G401 (cell line): ENCODE measurements at places on chromosomes 2 and 18. TPM values are rescaled to one million over a fixed set of nuclear protein-coding genes. Genes with fewer than 3 reads are reported as not detected.

The MYOM1 gene
- 0.06 and 0.17 TPM in 2 replicates for total RNA-seq

The AOX1 gene
- total RNA-seq: not detected in 2 replicates

The NTSR2 gene
- not detected in 2 replicates for total RNA-seq

The ALPI gene
- total RNA-seq: not detected in 2 replicates

The AGPS gene
- total RNA-seq: 115 and 139 TPM in 2 replicates

The SERPINB11 gene
- total RNA-seq: not detected in 2 replicates

The BAZ2B gene
- total RNA-seq: 19.9 and 28.8 TPM in 2 replicates

The SERPINB10 gene
- total RNA-seq: not detected in 2 replicates

The LMAN1 gene
- 53.2 and 72.4 TPM in 2 replicates for total RNA-seq

The PDE11A gene
- 2.6 and 3.2 TPM in 2 replicates for total RNA-seq

The TPO gene
- not detected in 2 replicates for total RNA-seq

The SULT1C4 gene
- not detected in 2 replicates for total RNA-seq

The RAX gene
- total RNA-seq: not detected in 2 replicates

The CXCR2 gene
- total RNA-seq: not detected in 2 replicates

The MC4R gene
- total RNA-seq: not detected in 2 replicates

DNA sequence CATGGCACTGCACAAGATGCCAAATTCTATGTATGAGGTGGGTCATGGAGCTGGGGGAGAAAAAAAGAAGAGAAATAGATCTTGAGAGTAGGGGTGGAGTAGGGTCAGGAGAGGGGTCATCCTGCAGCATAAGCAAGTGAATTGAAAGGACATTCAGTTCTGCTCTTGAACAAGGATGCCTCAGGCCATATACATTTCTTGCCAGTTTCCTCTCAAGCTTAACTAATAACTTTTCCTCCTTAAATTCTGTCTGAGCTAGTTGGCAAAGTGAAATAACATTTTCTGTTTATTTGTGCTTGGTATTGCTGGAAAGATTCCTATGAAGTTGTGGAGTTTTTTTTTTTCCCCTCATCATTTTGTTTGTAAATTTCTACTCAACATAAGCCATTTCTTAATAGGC lies 99.0 kb upstream of the LTBP1 start:
- DNase-seq: no peak

GRCh38 chr2:223954401-223954800 lies 2.9 kb upstream of the MRPL44 start:
- DNase-seq: no peak

DNA sequence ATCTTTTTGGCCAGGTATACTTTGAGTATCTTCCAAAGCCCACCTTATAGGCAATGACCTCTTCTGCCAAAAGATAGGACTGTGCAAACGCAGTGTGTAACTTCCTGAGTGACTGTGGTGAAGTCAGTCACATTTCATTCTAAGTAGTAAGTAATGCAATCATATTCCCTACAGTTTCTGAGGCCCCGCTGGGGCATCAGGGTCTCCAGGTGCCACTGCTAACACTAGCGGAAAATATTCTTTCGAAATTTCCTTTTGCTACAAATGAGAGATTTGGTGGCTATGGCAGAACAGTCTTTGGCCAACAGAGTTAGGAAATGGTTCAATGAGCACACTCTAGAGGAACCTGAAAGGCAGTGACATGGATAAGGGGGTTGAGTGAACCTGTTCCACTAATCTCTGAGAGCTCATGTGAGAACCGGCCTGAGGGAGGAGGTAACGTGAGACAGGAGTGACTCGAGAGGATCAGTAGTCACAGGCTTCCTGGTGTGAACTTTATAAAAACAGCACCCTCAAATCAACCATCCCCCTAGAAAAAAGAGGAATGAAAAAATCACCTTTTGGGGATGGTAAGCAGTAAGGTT lies 102.6 kb upstream of the LPIN2 start:
- no peak for DNase-seq

- no peak for DNase-seq
Measured at GRCh38 chr2:223197046-223197445, 145.1 kb downstream of the KCNE4 start.

DNA sequence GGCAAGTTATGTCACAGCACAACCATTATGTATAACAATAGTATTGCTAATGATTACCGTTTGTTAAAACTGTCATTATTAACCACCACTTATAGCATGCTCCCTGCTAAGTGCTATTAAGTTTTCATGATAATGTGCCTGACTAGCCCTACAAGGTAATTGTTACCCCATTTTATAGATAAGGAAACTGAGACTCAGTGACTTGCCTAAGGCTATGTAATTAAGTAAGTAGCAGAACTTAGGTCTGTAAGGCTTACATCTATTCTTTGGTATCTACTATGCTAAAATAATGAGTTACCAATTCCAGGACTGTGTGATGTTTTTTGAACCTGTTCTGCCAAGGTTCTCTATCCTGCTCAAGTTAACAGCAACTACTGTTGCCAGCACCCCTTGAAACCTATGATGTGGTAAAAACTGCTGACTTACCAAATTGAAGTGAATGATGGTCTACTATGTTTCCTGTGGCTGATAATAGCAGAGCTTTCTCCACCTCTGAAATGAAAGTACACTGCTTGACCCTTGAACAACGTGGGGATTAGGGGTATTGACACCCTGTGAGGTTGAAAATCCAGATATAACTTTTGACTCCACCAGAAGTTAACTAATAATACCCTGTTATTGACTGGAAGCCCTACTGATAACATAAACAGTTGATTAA lies 18.2 kb downstream of the ACVR2A start:
- DNase-seq: no peak

- no peak for DNase-seq
Measured at GRCh38 chr18:47893939-47894699, 36.3 kb downstream of the SMAD2 start.

GRCh38 chr2:186477790-186478189 lies 8.3 kb upstream of the ZC3H15 start:
- no peak for DNase-seq

- no peak for DNase-seq
Measured at GRCh38 chr2:234690569-234691213, 193.8 kb upstream of the ARL4C start.

- DNase-seq: peak; percentile 28
Measured at GRCh38 chr2:128362889-128363228, 44.2 kb upstream of the HS6ST1 start.

DNA sequence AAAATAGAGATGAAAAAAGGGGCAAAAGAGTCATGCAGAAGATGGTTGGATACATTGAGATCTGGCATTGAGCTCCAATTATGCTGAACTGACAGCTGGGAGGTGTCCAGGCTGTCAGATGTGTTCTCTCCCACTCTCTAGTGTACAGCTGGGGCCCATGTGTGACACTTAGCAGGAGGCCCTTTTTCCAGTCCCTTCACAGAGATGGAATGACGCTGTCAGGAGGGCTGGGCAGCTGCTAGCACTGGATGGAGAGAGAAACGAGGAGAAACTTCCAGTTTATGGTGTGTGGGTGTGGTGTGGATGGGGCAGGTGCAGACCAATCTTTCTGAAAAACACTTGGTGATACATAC lies 437.7 kb upstream of the HS6ST1 start:
- no peak for DNase-seq

DNA sequence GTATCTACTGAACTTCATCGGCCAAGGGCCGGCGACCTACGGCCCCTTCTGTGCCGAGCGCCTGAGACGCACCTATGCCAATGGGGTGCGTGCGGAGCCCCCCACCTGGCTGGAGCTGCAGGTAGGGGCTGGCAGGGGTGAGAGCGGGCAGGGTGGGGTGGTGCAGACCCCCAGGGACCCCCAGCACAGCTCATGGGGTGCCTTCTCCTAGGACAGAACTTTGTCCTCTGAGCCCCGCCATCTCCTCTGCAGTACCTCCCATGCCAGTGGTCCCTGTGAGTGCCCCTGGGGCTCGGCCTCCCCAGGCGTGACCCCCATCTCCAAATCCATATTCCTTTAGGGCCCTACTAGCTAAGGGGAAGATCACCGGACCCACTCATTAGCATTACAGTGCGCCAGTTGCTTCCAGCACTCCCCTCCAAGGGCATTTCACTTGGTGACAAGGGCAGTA lies 23.9 kb upstream of the GPR17 start:
- DNase-seq: no peak

DNA sequence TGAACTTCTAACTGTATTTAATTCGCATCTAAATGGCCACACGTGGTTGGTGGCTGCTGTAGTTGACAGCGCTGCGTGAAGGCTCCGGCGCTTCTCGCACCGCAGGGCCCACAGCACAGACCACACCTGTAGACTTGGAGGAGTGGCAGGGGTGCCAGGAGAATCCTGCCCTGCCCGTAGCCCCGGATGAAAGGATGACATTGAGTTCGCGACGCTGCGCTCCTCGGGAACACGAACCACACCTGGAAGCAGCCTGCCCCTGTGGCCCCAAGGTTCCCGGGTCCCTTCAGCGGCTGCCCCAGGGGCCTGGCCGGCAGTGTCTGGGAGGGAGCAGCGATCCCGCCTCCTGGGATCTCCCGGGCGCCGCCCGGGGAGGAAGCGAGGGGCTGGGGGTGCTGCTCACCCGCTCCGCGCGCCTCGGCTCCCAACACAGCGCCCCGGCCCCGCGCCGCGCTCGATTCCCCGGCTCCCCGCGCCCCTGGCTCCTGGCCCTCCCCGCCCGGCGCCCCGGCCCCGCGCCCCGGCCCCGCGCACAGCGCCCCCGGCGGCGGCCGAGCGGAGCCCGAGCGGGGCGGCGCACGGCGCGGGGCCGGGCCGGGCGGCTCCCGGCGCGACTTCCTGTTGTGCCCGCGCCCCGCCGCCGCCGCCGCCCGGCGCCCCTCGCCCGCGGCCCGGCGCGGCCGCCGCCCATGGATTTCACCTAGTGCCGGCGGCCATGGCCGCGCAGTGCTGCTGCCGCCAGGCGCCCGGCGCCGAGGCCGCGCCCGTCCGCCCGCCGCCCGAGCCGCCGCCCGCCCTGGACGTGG lies at the start of gene RNPEPL1:
TSS of gene RNPEPL1 (plus strand) at position 613 of the 806 bp plus-strand sequence. CDS start at position 716, 103 bp downstream.
- DNase-seq: peak; percentile 50

- DNase-seq: no peak
Measured at GRCh38 chr2:124272261-124272841, 247.3 kb downstream of the CNTNAP5 start.

DNA sequence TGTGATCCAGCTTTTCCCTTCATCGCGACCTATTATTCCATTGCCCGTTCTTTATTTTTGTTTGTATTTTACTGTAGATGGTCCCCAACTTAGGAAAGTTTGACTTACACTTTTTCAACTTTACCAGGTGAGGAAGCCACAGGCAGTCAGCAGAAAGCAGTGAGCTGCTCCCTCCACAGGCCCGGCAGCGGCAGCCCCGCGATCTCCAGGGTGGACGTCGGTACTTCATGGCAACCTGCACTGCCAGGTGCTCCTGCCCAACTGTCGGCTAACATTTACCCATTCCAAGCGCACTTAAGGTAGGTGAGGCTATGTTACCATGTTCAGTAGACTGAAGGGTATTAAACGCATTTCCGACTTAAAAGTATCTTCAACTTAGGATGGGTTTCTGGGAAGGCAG lies 12.8 kb downstream of the ZNF516 start:
- no peak for DNase-seq

GRCh38 chr2:230924470-230925341 lies at the start of gene GPR55:
Gene GPR55, minus strand, starts transcription at chr2:230925242. Its CDS starts 14,280 bp downstream, at chr2:230910962.
- DNase-seq: no peak

DNA sequence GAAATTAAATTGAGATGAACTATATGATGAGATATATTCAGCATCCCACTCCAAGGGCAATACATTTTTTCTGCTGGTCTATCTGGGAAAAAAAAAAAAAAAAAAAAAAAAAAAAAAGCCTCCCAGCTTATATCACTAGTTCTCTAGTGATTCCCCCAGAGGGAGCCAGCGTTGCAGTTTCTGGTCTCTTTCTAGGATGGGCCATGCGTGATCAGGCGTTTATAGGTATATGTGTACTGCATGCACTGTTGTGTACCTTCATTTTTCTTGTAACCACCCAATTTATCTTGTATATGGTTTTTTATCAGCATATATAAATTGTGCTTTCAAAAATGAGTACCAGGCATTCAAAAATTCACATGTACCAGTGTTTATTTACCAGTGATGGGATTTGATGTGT lies 35.1 kb downstream of the DCDC2C start:
- DNase-seq: no peak

GRCh38 chr2:231297108-231297908 lies 98.2 kb upstream of the B3GNT7 start:
- DNase-seq: peak; percentile 83

- DNase-seq: no peak
Measured at GRCh38 chr2:160469621-160470204, 23.9 kb downstream of the RBMS1 start.

- DNase-seq: peak; percentile 8
Measured at GRCh38 chr2:160210599-160211138, 10.6 kb upstream of the ITGB6 start.

GRCh38 chr2:44169155-44169898 lies 652 bp downstream of the PPM1B start:
- peak; percentile 40 for DNase-seq

DNA sequence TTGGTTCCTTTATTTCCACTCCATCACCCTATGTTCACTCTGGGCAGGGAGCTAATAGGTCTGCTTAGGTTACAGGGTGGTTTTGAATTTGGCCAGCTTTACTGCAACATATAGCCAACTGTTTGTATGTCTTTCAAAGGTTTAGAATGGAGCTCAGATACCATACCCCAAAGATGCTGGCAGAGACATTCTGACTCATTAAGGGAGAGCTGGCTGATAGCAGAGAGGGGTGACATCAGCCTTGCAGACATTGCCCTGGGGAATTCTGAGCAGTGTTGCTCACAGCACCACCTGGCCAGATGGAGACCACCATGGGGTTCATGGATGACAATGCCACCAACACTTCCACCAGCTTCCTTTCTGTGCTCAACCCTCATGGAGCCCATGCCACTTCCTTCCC lies 2.1 kb downstream of the PROKR1 start:
- DNase-seq: no peak

DNA sequence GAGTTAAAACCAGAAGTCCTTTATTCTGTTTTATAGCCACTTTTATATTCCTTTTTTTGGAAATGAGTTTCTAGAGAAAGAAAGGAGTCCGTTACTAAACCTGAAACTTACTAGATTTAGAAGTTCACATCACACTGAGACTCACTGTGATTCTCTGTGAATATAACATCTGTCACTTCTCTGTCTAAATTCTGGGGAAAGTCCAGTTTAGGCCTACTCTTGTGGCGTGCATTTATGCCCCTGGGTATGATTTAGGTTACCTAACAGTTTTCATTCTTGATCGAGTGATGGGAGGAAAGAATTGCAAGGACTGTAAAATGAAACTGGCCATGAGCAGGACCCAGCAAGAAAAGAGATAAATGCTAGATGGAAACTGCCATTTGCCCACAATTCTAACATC lies 449.6 kb downstream of the SPAG16 start:
- DNase-seq: no peak

GRCh38 chr2:212911011-212911410 lies 240.4 kb downstream of the IKZF2 start:
- DNase-seq: no peak

- DNase-seq: no peak
Measured at GRCh38 chr18:13577091-13577697, 149.2 kb downstream of the FAM210A start.

GRCh38 chr2:228771315-228771714 lies 499.8 kb downstream of the PID1 start:
- DNase-seq: no peak

GRCh38 chr2:33020883-33021282 lies 74.1 kb downstream of the LTBP1 start:
- DNase-seq: no peak

DNA sequence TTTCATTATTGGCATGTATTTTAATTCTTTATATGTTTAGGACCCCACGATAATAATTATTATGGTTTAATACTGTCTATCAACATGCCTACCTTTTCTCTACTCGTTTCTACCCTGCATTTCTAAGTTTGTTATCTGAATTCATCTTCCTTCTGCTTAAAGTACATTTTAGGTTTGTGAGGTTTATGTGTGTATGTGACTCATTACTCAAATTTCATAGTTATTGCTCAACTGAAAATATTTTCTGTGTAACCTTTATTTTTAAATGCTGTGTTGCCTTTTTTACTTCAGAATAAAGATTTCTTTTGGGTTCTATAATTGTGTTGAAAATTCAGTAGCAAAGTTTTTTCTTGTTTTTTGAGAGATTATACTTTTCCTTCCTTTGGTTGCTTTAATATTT lies 933.9 kb upstream of the LRRTM1 start:
- DNase-seq: no peak
